Mesendoderm (in vitro differentiated cells): ENCODE measurements at places on chromosomes 3 and 15.

- H3K4me1 ChIP-seq: no peaks in the 10 kb centered on the region
- no peak for DNase-seq
- H3K27ac ChIP-seq: no peak overlapping the region
- no peaks in the 10 kb centered on the region for H3K36me3 ChIP-seq
- no peak overlapping the region for H3K4me3 ChIP-seq
Observed at GRCh38 chr3:178669758-178670157, 133.5 kb downstream of the KCNMB2 start.

GRCh38 chr3:127409421-127410136 lies 121.7 kb upstream of the PRR20G start:
- no peaks in the 10 kb centered on the region for H3K36me3 ChIP-seq
- peaks cover 4% of the 10 kb centered on the region for H3K4me1 ChIP-seq
- H3K27me3 ChIP-seq: no peaks in the 10 kb centered on the region

DNA sequence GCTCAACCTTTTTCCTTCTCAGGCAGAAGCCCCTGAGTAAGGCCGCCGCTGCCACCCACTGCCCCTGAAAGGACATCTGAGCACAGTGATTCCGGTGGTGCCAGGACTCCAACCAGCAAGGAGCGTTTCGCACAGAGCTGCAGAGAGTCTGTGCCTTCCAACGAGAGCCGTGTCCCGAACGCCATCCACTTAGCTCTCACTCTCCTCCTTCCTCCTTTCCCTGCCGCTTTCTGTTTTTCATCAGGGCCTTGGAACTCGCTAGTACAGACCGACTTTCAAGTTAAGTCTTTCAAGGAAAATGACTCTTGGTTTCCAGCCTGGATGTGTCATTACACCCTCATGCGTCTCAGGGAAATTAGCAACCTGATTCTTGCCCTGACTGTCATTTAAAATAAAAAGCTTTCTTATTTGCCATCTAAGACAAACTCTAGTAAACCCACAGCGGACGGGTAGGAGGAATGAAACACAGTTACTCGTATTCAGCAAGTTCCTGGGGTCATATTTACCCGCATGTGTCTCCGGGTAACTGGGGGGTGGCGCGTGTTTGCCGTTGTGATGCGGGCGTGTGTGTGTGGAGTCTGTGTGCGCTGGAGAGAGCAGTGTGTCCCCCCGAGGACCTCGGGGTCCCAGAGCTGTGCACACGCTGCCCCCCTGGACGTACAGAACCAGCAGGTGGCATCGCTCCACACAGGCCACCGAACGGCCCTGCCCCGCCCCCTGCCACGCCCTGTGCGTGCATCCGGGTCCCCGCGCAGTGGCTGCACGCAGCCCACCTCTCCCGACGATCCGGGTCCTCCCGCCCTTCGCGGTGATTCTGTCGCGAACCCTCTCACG lies 30.4 kb upstream of the ALDH1A3 start:
- H3K27me3 ChIP-seq: no peaks in the 10 kb centered on the region
- H3K27ac ChIP-seq: no peak overlapping the region
- DNase-seq: no peak
- H3K4me1 ChIP-seq: no peaks in the 10 kb centered on the region
- H3K4me3 ChIP-seq: no peak overlapping the region
- H3K36me3 ChIP-seq: no peaks in the 10 kb centered on the region

- no peaks in the 10 kb centered on the region for H3K36me3 ChIP-seq
- no peak overlapping the region for H3K27ac ChIP-seq
- H3K4me1 ChIP-seq: no peaks in the 10 kb centered on the region
- no peaks in the 10 kb centered on the region for H3K27me3 ChIP-seq
- no peak for DNase-seq
Observed at GRCh38 chr15:74399511-74400312, 32.3 kb upstream of the CYP11A1 start.

GRCh38 chr3:40120806-40121205 lies 188.7 kb upstream of the EIF1B start:
- DNase-seq: no peak
- H3K36me3 ChIP-seq: no peaks in the 10 kb centered on the region
- H3K27me3 ChIP-seq: no peaks in the 10 kb centered on the region
- no peak overlapping the region for H3K27ac ChIP-seq
- H3K4me3 ChIP-seq: no peak overlapping the region
- no peaks in the 10 kb centered on the region for H3K4me1 ChIP-seq

DNA sequence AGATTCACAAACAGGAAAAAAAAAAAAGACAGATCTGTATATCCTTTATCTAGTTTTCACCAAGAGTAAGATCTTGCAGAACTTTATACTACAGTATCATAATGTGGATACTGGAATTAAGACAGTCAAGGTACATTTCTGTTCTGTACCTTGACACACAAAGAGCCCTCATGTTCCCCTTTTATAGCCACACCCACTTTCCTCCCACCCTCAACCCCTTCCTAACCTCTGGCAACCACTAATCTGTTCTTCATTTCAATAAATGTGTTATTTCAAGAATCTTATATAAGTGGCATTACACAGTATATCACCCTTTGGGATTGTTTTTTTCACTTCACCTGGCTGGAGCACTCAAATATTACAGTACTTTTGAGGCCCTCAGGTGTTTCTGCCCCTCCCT lies 3.6 kb upstream of the RAB6B start:
- no peaks in the 10 kb centered on the region for H3K36me3 ChIP-seq
- peaks cover 11% of the 10 kb centered on the region for H3K27me3 ChIP-seq
- DNase-seq: no peak
- H3K4me3 ChIP-seq: no peak overlapping the region

- H3K4me3 ChIP-seq: no peak overlapping the region
- H3K4me1 ChIP-seq: peaks cover 2% of the 10 kb centered on the region
- H3K27me3 ChIP-seq: no peaks in the 10 kb centered on the region
- H3K27ac ChIP-seq: no peak overlapping the region
Observed at GRCh38 chr3:3853544-3853943, 54.3 kb downstream of the LRRN1 start.

DNA sequence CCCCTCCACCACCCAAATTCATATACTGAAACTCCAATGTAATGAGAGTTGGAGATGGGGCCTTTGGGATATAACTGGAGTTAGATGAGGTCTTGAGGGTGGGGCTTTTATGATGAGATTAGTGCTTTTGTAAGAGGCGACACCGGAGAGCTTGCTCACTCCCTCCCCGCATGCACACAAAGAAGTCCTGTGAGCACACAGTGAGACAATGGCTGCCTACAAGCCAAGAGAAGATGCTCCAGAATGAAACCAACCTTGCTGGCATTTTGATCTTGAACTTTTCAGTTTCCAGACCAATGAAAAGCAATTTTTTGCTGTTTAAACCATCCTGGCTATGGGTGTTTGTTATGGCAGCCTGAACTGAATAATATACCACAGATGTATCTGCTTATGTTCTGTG lies 109.0 kb downstream of the SAMMSON start:
- no peak overlapping the region for H3K27ac ChIP-seq
- H3K4me1 ChIP-seq: no peaks in the 10 kb centered on the region
- no peaks in the 10 kb centered on the region for H3K27me3 ChIP-seq
- DNase-seq: no peak

- no peaks in the 10 kb centered on the region for H3K36me3 ChIP-seq
- no peak overlapping the region for H3K4me3 ChIP-seq
- DNase-seq: peak; percentile 48
- peaks cover 9% of the 10 kb centered on the region for H3K4me1 ChIP-seq
- no peak overlapping the region for H3K27ac ChIP-seq
Observed at GRCh38 chr15:77622209-77622933, 10.3 kb downstream of the LINGO1 start.

DNA sequence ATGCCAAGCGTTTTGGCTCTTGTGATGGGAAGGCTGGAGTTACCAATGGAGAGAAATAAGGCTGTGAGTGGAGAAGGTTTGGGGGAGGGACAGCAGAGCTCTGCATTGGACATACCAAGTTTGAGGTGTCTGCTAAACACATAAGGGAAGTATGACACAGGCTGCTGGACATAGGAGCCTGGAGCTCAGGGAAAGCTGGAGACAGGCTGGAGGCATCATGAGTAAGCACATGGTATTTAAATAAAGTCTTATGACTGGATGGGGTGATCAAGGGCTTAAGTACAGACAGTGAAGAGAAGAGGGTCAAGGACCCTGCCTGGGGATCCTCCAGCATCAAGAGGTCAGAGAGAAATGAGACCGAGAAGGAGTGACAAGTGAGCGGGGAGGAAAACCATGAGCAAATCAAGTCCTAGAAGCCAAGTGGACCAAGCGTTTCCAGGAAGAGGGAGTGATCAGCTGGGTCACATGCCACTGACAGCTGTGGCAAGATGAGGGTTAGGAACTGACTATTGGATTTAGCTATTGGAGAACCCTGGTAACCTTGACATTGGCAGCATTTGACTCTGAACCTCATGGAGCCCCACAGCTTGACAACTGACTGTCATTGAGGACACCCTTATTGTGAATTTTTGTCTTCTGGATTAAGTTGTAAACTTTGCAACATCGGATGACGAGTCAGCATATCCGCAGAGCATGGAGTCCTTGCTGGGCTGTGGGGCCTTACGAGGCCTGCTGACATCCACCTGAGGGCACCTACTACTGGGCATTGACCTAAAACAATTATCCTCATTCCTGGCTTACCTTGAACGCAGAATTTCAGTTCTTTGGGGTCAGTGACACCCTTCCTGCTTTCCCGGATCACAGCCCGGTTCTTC lies 78.7 kb upstream of the ETV5 start:
- DNase-seq: no peak
- no peak overlapping the region for H3K4me3 ChIP-seq
- H3K27me3 ChIP-seq: no peaks in the 10 kb centered on the region
- H3K27ac ChIP-seq: no peak overlapping the region
- no peaks in the 10 kb centered on the region for H3K36me3 ChIP-seq
- H3K4me1 ChIP-seq: peaks cover 3% of the 10 kb centered on the region

DNA sequence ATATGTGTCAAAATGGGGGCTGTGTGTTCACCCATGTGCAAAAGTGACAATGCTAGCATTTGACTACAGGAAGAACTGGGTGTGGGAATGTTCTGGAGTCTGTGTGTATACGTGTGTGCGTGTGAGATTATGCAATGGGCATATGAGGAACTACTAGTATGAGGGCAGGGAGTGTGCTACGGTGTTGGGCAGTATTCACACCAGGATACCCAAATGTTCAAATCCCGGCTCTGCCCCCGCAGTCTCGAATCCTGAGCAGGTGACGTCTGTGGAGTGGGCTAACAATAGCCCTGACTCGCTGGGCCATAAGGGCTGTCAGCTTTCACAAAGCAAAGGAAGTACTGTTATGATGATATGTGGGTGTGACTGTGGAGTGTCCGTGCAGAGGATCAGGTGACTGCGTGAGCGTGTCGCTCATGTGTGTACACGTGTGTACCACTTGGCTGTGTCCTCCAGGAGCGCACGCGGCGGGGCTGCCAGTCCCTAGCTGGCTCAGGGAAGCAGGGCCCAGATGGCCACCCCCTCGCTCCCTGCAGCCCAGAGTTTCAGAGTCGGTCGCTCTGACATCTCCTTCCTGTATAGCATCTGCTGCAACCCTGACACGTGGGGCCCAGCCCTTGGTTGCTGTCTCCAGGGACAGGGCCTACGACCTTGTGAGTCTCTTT lies 27.2 kb downstream of the IQSEC1 start:
- DNase-seq: no peak
- H3K4me3 ChIP-seq: no peak overlapping the region
- no peaks in the 10 kb centered on the region for H3K36me3 ChIP-seq
- H3K27ac ChIP-seq: no peak overlapping the region

GRCh38 chr3:169999433-169999832 lies 32.8 kb downstream of the SEC62 start:
- no peaks in the 10 kb centered on the region for H3K27me3 ChIP-seq
- no peak overlapping the region for H3K27ac ChIP-seq
- H3K4me3 ChIP-seq: no peak overlapping the region
- no peak for DNase-seq
- H3K4me1 ChIP-seq: no peaks in the 10 kb centered on the region
- H3K36me3 ChIP-seq: no peaks in the 10 kb centered on the region
